CD8-positive, alpha-beta memory T cell (primary cell): ENCODE measurements at places on chromosomes 16 and 17.

- DNase-seq = no peak
Measured at GRCh38 chr17:76635659-76636360, 7.7 kb downstream of the ST6GALNAC1 start.

DNA sequence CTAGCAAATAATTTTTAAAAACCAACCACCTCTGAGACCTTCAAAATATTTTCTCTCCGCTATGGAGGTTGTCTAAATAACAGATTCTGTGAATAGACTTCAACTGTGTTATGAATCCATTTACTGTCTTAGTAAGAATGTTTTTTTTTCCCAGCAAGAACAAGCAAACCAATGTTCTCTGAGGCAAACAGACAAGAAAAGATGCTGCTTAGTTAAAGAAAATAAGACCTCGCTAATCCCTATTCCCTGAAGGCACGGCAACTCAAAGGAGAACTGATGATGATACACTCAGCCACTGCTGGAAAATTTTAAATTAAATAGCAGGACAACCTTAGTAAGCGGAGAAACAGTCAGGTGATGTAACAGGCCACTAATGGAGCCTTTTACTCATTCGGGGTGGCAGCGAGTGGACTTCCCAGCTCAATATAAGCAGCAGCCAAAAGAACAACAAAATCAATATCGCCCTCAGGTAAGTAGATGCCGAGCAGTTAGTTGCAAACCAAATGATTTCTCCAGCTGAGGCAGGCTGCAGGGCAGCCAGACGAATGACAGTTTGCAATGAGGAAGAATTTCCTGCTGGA, 81.8 kb downstream of the CPPED1 start:
- DNase-seq = no peak

GRCh38 chr16:12496186-12496585, 307.5 kb downstream of the CPPED1 start:
- DNase-seq = no peak

- DNase-seq = no peak
Measured at GRCh38 chr17:50225701-50226240, 24.3 kb upstream of the COL1A1 start.

DNA sequence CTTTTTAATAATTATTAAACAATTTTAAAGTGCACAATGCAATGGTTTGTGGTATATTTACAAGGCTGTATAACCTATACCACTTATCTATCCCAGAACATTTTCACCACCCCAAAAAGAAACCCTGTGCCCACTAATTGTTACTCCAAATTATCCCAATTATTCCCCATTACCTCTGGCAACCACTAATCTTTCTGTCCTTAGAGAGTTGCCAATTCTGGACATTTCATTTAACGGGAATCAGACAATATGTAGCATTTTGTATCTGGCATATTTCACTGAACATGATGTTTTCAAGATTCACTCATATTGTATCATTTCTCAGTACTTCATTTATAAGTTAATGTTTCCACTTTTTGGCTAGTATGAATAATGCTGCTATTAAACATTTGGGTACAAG, 103.1 kb upstream of the NACA2 start:
- no peak for DNase-seq

DNA sequence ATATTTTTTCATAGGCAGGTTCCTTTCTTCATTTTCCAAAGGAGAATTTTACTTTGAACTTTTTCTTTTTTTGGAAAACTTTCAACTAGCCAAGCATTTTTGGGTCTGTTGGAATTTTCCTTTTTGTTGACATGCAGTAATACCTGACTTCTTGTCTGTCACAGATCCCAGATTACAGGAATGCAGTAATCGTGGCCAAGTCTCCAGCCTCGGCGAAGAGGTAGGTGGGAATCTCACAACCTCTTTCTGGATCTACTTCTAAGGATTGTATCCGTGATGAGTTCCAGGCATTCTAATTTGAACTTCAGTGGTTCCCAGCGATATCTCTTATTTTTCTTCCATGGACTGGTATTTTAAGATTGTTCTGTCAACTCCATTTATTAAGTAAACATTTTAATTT, 31.7 kb downstream of the PRPSAP2 start:
- DNase-seq = no peak

- DNase-seq = no peak
Measured at GRCh38 chr17:6677158-6677831, 25.7 kb downstream of the C17orf100 start.

DNA sequence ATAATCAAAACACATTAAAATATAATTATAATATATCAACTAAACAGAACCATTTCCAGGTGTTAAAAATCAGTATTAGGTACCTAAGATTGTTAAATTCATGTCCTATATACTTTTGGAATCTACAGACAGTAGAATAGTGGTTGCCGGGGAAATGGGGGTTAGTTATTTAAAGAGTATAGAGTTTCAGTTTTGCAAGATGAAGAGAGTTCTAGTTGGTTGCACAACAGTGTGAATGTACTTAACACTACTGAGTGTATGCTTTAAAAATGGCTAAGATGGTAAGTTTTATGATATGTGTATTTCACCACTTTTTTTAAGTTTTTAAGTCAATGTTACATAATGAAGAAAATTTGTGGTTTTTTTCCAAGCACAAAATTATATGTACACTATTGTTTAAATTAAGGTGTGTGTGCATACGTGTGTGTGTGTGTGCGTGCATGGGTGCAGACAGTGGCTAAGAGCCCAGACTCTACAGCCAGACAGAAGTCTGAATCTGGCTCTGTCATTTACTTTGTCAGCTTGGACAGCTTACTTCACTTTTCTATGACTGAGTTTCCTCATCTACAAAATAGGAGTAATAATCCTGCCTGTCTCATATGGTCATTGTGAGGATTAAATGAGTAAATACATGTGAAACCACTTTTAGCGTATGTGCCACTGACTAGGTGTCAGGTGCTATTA, 25.3 kb upstream of the PHAF1 start:
- DNase-seq = no peak

DNA sequence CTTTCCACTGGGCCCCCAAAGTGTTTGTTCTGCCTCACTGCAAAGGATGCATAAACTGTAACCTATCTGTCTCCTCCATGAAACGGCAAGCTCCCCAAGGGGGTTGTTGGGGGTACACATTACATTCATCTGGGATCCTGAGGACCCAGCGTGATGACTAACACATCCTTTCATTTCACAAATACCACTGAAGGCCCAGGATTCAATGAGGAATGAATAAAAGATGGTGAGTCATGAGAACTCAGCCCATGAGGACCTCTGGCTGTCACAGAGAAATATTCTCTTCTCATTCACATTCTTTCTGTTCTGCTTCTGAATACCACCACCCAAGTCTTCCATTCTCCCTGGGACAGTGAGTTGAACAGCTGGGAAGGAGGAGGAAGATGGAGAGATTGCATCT, 149.8 kb downstream of the RBFOX3 start:
- DNase-seq = no peak

- no peak for DNase-seq
Measured at GRCh38 chr17:27439342-27439741, 16.9 kb upstream of the KSR1 start.

DNA sequence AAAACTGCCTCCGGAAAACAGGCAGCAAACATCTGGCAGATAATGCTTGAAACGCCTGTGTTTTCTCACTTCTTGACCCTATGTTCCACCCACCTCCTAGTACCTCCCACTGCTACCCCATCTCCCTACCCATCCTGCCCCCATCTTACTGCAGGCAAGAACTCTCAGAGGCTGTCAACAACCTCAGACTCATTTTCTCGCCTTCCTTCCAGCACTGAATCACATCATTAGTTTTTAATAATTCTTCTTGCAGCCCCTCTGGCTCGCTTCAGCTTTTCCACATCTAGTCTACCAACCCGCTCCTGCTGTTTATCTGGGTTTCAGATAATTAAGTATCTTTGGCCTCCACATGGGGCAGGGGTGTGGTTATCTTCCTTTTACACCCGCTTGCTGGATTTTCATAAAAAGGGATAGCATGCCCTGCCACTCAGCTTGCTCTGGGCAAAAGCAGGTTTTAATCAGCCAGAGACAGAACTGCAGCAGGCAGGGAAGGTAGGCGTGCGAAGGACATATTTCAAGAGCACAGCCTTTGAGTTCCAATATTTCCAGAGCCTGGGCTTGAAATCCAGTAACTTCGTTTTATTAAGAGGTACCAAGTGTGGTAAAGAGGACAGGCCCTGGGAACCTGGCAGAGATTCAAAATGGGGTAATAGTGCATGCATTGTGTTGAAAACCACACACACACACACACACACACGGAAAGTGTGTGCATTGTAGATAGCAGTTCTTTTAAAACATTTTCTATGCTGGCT, 87.5 kb downstream of the BMERB1 start:
- no peak for DNase-seq

DNA sequence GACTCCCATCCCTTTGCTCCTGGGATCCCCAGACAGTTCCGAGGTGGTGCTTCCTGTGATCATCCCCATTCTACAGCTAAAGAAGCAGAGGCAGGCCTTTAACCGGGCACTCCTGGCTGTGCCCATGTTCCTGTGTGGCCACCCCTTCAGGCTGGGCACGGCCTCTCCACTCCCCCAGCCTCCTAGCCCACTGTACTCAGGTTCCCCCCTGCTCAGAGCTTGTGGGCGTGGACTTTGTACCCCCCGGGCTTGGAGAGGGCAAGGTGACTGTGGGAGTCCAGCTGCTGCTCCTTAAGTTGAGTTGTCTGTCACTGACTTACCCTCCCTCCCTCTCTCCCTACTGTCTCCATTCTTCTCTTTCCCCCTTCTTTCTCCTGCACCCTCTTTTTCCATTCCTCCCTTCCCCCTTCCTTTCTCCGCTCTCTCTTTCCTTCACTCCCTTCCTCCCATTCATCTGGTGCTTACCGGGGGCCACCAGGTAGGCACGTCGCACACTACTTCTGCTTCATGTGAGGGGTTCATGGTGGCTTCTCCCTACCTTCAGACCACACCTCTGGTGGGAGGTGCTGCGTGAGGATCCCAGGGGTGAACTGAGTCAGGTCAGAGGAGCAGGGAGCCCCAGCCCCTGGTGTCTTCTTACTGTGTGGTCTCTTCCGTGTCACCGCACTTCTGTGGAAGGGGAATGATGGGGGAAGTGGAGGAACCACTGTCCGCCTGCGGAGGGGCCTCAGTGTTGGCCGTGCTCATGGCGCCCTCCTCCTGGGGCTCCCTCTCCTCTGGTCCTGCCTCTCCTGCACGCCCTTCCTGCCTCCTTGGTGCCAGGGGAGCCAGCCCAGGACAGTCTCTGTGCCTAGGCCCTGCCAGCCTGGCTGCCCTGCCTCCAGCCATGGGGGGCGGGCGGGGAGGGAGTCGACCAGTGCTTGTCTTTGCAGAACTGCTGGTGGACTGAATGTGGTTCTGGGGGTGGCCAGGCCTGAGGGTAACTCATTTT, 29.7 kb downstream of the CMIP start:
- DNase-seq = no peak

- DNase-seq = no peak
Measured at GRCh38 chr17:82830249-82830661, 9.6 kb downstream of the ZNF750 start.

DNA sequence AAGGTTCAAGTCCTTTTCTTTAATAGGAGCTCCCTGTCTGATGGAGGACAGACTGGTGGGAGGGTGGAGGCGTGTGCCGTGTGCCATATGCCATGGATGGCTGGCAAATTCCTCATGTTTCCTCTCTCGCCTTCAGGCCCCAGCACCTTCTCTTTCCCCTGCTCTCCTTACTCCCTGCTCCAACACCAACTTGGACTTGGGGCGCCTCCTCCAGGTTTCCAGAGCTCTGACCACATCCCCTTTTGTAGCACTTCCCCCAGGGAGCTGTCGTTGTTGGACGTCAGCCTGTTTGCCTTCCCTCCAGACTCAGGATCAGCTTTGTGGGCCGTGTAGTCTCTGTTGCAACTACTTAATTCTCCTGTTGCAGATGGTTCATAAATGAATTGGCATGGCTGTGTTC, 30.7 kb downstream of the TMC7 start:
- no peak for DNase-seq

DNA sequence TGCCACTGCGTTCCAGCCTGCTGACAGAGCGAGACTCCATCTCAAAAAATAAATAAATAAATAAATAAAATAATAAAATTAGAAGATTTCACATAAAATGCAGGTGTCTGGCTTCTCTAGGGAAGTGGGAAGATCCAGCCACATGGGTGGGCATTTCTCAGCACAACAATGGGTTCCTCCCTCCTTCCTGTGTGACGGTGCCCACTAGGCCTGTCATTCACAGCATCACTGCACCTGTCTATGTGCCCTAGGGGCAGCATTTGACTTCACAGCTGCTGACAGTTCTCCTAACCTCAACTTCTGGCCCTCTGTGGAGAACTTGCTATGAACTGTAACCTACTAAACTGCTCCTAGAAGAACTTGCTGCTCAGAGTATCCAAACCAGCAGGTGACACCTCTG, 3.0 kb downstream of the ABHD15 start:
- peak; percentile 23 for DNase-seq

GRCh38 chr17:66302761-66303626, 581 bp downstream of the PRKCA start:
- DNase-seq = peak; percentile 40

- peak; percentile 48 for DNase-seq
Measured at GRCh38 chr16:15961571-15962090, 12.2 kb downstream of the ABCC1 start.

- peak; percentile 61 for DNase-seq
Measured at GRCh38 chr17:2337544-2338314, 428 bp downstream of the SGSM2 start.

GRCh38 chr17:31068291-31068690, 26.5 kb upstream of the NF1 start:
- no peak for DNase-seq

DNA sequence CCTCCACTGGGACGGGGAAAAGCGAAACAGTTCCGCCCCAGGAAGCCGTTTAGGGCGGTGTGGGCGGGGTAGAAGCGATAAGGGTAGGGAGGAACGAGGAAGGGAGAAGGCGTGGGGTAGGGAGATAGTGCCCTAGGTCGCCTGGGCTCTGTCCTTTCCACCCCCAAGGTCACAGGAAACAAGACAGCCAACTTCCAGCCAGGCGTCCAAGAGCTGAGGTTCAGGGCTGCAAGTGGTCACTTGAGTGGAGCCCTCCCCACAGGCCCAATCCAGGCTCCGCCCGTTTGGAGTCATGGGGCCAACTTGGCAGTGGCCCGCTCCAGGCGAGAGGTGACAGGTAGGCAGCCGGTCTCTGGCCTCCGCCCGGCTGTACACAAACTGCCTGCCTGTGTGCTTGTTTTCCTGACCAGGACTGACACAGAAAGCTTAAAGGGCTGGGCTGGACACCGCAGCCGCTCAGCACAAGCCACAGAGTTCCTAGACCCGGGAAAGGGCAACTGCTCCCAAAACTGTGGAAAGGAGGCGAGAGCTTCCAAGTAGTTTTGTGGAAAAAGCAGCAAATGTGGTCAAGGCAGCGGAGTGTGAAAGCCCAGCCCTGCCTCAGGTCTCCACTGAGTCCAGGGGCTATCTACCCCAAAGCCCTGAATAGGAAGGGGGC, at the start of gene RILP:
Gene RILP (minus strand): TSS at position 23 of the 658 bp plus-strand sequence. CDS start 62 bp downstream, outside the sequence.
- DNase-seq = no peak

- DNase-seq = no peak
Measured at GRCh38 chr16:53821957-53822625, 118.1 kb downstream of the FTO start.
